ENCODE measurements at places on chromosomes 12 and 14.

GRCh38 chr12:43167691-43168090, 384.3 kb downstream of the ADAMTS20 start:
- DNase-seq: no peak

DNA sequence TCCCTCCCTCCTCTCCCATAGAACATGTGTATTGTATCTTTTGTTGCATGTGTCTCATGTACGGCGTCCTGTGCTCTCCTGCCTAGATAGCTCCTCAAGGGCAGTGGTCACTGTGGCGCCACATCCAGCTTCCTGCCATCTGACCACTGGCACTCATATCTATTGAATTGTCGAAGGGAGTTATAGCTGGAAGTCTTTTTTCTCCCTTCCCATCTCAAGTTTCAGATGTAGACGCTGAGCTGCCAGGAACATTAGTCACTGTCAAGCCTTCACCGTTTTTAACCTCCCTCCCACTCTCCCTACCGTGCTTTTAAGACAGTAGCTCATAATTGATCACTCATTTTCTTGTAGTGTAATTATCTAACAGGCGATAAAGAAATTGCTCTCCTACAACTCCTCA, 33.0 kb downstream of the MTHFD1 start:
- DNase-seq: no peak

DNA sequence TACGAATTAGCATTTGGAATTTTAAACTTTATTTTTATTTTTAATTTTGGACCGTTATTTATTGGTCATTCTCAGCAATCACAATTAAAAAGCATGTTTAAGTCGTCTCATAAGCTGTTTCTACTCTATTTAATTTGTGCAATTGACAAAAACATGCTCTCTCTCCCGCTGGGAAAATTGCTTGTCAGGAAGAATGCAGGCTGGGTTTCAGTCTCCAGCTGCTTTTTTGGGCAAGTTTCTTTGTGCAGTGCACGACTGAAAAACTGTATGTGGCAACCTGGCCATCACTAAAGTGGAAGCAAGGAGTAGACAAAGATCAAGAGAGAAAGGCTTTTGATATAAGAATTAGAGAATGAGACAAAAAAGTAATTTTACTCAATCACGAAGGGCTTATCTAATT, 941.5 kb upstream of the MDGA2 start:
- DNase-seq: no peak

DNA sequence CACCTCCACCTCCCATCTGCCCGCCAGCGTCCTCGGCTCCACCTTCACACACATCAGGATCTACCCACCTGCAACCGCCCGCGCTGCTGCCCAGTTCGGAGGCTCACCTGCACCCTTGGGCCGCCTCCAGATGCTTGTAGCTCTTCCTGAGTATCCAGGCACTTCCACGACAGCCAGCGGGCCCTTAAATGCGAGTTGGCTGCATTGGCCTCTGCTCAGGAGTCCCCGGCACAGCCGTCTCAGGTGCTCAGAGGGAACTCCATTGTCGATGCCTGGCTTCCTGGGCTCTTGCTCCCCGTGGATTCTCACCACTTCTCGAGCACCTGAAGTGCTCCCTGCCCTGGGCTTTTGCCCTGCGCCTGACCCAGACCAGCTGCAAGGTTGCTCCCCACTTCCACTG, 21.9 kb upstream of the CDCA4 start:
- no peak for DNase-seq

GRCh38 chr14:43803076-43803689, 703.9 kb downstream of the FSCB start:
- no peak for DNase-seq

- DNase-seq: no peak
These were observed 76.6 kb downstream of the TUNAR start for GRCh38 chr14:95953111-95953724.

DNA sequence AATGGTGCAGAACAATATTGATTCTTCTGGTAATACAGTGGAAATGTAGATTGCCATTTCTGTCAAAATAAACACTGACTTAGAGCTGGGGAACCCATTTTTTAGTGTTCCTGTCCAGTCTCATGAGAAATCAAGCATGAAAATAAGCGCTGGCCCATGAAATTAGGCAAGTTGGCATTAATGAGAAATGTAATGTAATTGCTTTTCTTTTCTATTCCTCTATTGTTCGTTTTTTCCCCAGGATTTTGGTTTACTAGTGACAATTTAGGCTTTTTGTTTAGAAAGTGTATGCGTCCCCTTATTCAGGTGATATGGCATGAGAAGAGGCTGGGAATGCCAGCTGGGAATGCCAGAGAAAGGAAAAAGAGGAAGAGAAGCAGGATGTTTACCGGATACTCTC, 64.4 kb upstream of the KICS2 start:
- no peak for DNase-seq

- DNase-seq: no peak
These were observed 159.2 kb downstream of the SYT1 start for GRCh38 chr12:79023784-79024183.

GRCh38 chr12:110896559-110896958, 23.8 kb downstream of the MYL2 start:
- no peak for DNase-seq

DNA sequence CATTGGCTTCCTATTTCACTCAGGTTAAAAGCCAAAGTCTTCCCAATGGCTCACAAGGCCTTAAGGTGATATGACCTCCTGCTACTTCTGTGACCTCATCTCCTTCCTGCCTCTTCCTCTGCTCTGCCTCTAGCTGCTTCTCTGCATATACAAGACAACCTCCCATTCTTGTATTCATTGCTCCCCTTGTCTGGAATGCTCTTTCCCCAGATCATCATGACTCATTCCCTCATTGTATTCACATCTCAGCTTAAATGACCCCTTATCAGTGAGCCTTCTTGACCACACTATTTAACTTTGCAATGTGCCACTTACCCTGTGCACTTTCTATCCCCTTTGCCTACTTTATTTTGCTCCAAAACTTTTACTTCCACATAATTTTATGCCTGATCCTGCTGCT, 90.2 kb downstream of the PPP1R12A start:
- no peak for DNase-seq

DNA sequence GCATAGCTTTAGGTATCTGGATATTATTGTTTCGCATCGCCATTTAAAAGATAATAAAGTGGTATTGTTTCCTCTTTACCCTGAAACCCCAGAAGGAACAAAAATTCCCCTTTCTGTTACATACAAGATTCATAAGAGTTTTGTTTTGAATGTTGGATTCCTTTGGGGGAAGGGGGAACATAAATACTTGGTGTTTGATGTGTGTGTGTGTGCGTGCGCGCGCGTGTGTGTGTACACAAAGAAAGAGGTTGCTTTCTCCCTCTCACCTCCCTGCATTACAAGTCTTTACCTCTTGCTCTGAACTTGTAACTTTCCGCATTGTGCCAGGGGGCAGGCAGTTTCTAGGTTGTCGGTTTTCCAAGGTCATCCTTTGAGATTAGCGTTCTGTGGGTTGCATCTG, 76.4 kb downstream of the GPATCH2L start:
- no peak for DNase-seq

DNA sequence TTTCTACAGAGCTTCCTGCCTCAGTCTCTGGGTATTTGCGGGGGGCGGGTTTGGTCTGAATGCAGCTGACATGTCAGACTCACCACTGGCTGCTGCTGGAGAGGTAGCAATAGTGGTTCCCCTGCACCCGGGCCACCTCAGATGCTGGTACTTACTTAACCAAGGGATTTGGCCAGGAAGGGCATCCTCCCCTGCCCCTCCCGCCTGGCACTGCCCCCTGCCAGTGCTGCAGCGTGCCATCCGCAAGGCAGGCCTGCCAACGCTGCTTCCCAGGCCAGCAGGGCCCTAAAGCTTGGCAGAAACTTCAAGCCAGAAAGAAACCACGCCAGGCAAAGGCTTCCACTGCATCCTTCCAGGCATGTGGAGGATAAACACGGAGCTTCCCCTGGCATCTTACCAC, 22.1 kb downstream of the RAB35 start:
- DNase-seq: no peak

DNA sequence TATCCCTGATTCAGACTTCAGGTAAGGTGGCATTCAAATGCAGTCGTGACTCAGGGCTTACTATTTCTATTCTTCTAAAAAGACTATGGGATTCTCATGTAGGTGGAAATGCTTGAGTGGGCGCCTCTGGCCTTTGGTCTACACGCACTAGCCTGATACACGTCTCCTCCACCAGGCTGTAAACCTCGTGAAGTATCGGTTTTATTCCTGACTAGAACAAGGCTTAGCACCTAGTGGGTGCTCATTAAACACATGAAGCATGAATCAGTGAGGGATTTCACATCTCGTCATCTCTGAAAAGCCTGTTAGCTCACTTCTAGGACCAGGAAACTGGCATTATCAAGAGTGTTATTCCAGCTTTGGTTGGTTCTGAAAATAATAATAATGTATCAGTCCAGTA, 17.7 kb upstream of the HNF1A start:
- peak; percentile 28 for DNase-seq

DNA sequence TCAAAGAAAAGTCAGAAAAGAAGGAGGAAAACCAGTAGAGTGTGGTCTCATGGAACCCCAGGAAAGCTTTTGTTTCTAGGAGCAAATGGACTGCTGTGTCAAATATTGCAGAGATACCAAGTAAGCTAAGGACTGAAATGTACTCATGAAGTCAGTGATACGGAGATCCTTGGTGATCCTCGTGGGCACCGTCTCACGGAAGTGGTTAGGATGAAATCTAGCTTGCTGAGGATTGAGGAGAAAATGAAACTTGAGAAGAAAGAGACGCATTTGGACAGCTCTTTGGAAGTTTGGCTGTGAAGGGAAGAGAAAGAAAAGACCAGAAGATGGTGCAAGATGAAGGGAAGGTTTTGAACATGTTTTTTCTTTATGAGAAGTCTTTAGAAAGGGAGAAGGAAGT, 104.0 kb upstream of the CCND2 start:
- DNase-seq: no peak

DNA sequence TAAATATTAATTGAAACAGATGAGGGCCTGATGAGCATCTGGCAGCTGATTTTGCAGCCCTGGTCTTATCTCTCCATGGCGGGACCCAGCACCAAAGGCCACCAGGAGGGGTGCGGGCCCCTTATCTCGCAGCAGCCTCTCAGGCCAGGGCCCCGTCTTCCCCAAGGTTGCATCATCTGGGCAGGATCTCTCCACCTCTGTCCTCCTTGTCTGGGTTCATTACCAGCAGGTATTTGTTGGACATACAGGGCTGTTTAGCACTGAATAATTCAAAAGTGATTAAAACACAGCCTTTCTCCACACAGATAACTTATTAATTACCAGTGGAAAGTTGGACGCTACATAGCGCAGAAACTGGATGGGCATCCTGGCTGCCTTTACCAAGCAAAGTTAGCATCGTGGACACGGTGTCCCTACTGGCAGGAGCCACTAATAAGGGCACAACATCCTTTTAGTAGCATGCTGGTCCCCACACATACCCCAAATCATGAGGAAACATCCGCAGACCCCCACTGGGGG, 25.8 kb downstream of the TMEM120B start:
- no peak for DNase-seq

DNA sequence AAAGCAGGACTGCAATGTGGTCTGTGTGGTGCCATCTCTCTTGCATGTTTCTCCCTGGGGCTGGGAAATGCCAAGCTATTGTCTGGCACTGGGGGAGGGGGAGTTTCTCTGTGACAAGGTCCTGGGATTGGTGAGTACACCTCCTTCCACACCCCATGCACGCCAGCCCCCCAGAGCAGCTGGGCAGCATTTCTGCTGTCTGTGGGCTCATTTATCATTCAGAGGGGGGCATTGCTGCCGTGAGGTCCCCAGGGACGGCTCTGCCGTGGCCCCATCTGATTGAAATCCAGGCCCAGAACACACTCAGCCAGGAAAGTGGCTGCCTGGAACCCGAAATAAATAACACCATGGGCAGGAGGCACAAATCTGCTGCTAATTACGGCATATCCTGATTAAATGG, 12.6 kb upstream of the FAM222A start:
- DNase-seq: no peak

DNA sequence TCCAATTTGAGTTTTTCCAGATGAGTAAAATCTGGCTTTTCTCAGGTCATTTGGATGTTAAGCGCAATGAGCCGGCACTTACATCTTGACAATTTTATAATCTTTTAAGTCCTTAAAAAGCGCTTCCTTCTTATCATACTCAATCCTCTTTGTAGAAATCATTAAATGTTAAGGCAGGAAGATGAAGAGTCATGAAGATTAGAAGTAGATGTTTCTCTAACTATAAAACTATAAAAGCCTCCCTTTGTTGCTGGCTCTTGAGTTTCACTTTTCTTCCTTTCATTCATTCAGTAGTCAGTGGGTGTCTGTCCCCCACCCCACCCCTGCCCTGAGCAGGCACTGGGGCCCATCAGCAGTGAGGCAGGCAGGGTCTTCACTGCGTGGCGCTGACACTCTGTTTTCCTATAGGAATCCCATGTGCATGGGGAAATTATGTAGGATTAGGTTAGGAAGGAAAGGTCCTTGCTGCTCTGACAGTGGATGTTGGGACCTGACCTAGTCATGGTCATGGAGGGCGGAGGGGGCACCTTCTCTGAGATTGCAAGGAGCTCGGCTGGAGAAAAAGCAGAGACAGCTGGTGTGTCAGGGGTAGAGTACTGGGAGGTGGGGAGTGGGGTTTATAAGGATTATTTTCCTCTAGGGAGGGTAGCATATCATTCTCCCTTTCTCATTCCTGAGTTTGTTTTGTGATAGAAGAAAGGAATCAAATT, 65.8 kb downstream of the CCDC92 start:
- no peak for DNase-seq

GRCh38 chr14:99176156-99176945, 95.6 kb downstream of the BCL11B start:
- DNase-seq: no peak

GRCh38 chr12:100674036-100674888, 100.8 kb downstream of the GAS2L3 start:
- DNase-seq: no peak

GRCh38 chr14:100533656-100534485, 53.3 kb downstream of the BEGAIN start:
- no peak for DNase-seq

DNA sequence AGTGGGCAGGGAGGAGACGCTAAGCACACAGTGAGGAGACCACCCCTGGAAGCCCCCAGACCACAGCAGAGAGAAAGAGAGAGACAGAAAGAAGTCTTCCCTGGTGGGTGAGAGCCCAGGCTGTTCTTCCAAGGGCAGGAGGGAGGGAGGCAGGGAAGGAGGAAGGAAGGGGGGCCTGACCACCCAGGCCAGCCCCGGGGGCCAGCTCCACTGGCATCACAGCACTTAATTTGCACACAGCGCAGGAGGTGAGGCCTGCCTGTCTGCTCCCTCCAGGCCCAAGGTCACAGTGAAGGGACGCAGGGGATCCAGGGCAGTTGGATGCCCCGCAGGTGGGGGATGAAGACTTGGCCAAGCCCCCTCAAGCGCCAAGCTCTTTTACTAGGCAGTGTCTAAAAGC, 141.9 kb upstream of the C14orf180 start:
- DNase-seq: no peak

DNA sequence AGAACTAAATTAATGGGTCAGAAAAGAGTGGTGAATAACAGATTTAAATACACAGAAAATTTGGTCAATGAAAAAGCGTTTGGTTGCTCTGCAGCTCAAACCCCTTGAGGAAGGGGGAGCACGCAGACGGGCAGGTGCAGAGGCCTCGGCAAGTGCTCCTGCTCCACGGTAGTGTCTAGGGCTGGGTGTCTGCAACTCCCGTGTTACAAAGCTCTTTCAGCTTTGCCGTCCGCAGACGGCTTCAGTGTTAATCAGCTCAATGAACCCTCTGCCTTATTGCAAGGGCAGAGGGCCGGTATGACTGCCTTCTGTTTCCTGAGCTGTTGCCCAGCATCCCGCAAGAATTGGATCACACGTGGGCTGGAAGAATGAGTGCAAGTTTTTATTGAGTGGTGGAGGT, 125.7 kb upstream of the TRHDE start:
- DNase-seq: no peak

GRCh38 chr12:1575408-1576401, 18.7 kb downstream of the FBXL14 start:
- DNase-seq: no peak

GRCh38 chr12:124722878-124723277, 140.8 kb downstream of the SCARB1 start:
- no peak for DNase-seq

Data from stimulated activated CD4-positive, alpha-beta T cell treated with anti-CD3 and anti-CD28 coated beads, Interleukin-12 subunit alpha, Interleukin-12 subunit beta, amount 100 ng/mL, for 48 hours (primary cell).